ENCODE measurements at places on chromosomes 2 and 18.

DNA sequence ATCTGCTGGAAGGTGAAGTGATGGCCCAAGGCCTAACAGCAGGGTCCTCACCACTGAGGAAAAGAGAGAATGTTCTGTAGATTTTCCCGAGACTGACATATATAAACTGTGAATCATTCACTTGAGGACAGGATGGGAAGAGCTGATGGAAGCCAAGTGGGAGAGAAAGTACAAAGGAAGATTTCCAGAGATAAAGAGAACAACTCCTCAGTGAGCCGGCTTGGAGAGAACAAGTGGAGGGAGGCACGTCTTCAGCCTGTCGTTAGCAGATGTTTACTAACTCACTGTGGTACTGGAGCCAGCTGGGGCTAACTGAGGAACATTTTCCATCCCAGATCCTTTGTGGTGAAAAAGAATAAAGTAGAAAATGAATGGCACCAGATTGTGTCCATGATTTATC lies 552.9 kb upstream of the TNP1 start:
- no peak for DNase-seq

- DNase-seq: no peak
Observed at GRCh38 chr18:8526332-8526731, 82.9 kb upstream of the RAB12 start.

GRCh38 chr2:164711766-164712138 lies 90.5 kb upstream of the GRB14 start:
- DNase-seq: no peak

- DNase-seq: no peak
Observed at GRCh38 chr2:120546048-120546864, 189.4 kb upstream of the GLI2 start.

GRCh38 chr18:31684279-31685096 lies at the start of gene B4GALT6:
B4GALT6 (minus strand) TSS chr18:31684581; CDS start chr18:31684426, 155 bp downstream.
- no peak for DNase-seq

- no peak for DNase-seq
Observed at GRCh38 chr2:207920321-207920720, 105.0 kb downstream of the PLEKHM3 start.

- DNase-seq: no peak
Observed at GRCh38 chr2:23145460-23145859, 239.5 kb upstream of the KLHL29 start.

DNA sequence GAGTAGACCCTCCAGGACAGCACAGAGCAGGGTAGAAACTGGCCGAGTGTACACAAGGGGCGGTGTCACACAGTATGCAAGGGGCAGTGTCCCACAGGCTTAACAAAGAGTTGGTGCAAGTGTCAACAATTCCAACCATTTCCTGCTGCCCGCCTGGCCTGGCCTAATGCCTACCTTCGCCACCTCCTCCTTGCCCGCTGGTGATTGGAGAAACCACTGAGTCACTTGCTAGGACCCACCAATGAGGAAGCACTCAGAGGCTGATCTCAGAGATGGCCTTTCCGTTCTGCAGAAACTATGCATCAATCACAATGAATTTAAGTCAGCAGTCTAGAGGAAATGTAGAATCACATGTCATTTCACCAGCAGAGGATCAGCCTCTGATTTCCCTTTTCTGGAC lies 263.3 kb upstream of the PKDCC start:
- no peak for DNase-seq

GRCh38 chr18:24083550-24083949 lies 55.3 kb upstream of the CABYR start:
- no peak for DNase-seq

- no peak for DNase-seq
Observed at GRCh38 chr2:96085541-96086355, 30.6 kb downstream of the ADRA2B start.

- DNase-seq: no peak
Observed at GRCh38 chr2:48147719-48148118, 241.4 kb upstream of the FBXO11 start.

Measured in activated CD4-positive, alpha-beta T cell treated with anti-CD3 and anti-CD28 coated beads, Interleukin-2, Interleukin-4, amounts not matched to agents 100 ng/mL and 50 ng/mL, durations not matched to agents 16 hours and 8 hours (primary cell).